H54 (cell line): ENCODE measurements at places on chromosomes 7 and 10.

DNA sequence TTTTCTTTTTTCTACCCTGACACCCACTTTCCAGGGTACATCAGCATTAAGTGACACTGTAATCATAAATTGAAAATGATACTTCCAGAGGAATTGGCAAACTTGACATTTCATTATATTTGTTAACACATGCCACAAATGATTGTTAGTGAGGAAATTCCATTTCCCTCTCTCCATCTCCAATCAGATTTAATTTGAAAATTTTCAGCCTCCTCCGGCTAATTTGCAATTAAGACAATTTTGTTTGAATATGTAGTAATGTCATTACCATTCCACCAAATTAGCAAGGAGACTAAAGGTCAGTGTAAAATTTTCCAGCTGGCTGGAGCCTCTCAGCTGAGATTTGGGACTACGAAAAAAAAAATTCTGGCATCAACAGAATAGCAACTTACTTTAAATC is 242.7 kb downstream of the FOXP2 start:
- no peak for DNase-seq

DNA sequence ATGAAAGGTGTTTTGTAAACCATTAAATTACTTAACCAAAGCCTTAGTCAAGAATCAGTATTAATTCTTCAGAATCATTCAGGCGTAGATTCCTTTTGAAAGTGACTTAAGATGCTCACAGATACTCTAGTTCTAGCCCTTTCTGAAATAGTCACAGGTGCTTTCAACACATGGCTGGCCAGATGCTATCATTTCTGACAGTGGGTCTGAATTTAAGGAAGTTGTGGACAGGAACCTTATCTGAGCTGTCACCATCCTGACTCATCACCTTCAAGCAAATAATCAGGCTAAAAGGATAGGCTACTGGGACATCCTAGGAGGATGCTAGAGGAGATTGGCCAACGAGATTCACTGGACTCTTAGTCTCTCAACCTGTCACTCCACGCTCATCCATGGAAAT is 501.5 kb downstream of the LRMDA start:
- DNase-seq = no peak

DNA sequence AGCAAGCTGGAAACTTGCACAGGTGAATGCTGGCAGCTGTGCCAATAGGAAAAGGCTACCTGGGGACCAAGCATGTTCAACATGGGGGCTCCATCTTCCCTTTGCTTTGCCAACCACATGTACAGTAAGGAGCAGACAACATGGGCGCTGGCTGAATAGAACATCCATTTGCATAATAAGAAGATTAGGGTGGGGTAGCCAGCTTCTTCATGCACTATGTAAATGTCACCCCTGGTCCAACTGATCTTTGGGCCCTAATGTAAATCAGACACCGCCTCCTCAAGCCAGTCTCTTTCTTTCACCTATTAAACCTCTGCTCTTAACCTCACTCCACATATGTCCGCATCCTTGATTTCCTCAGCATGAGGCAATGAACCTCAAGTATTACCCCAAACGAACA is 26.0 kb downstream of the MRPS24 start:
- no peak for DNase-seq

GRCh38 chr7:27053153-27053552 is 42.6 kb downstream of the HOXA1 start:
- no peak for DNase-seq

GRCh38 chr10:81414038-81414437 is 461.0 kb upstream of the NRG3 start:
- DNase-seq = no peak

GRCh38 chr7:42972699-42973500 is 40.7 kb downstream of the MRPL32 start:
- DNase-seq = peak; percentile 53

- DNase-seq = no peak
These were observed 34.4 kb upstream of the SLC29A3 start for GRCh38 chr10:71284544-71285179.

- peak; percentile 33 for DNase-seq
These were observed 26.1 kb upstream of the CCNJ start for GRCh38 chr10:96017191-96017687.

- no peak for DNase-seq
These were observed 11.2 kb downstream of the YKT6 start for GRCh38 chr7:44212018-44212417.

GRCh38 chr10:102674566-102674965 is 30.3 kb downstream of the TRIM8 start:
- no peak for DNase-seq

DNA sequence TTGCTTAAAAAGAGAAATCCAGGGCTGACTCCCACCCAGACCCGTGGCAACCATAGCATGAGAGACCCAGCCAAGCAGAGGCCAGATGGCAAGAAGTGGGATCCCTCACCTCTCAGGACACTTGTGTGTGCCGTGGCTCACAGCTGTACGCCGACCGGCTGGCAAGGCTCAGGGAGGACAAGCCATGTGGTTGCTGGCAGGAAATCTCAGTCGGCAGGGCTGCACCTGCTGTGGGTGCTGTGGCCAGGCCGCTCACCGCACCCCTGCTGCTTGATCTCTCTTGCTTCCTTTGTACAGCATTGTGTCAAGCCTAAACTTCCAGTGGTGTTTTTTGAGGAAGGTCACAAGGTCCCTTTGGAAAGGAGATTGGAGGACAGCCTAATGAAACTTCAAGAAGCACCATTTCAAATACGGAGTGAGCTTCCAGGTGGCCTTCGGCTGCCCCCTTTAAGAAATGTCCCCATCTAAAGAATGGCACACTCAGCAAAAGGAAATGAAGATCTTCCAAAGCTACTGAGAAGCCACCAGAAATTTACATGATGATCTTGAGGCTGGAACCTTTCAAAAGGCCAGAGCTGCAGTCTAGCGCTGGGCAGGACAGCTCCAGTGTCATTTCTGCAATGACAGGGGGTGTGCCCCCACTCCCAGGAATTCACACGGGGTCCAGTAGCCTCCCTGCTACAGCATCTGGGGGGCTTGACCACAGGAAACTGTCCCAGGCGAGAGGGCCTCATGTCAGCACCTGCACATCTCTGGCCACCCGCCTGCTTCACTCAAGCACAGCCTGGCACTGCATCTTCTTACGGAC is 409.0 kb upstream of the MGMT start:
- DNase-seq = no peak

GRCh38 chr7:127891854-127892438 is 139.3 kb downstream of the LRRC4 start:
- DNase-seq = no peak

DNA sequence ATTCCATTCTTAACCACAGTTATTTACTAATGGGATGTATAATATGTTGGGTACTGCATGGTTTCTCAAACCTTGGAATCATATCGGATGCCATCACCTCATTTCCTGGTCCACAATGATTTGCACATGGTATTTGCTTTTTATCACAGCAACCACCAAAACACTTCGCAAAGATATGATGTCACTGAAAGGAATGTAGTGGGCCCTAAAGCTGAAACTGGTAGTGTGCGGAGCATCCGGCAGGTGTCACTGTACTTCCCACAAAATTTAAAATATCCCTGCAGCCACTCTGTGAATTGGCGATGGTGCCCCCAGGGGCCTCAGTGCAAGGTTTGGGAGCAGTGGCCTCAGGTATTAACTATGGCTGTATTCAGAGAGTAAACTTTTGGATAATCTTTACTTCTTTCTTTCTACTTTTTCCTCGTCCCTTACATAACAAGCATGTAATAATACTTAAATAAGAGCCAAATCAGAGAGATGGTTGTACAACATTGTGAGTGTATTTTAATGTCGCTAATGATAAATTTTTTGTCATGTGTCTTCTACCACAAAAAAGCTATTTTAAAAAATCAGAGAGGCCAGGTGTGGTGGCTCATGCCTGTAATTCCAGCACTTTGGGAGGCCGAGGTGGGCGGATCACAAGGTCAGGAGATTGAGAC is 66.2 kb downstream of the FAM241B start:
- DNase-seq = peak; percentile 82
